ENCODE measurements at places on chromosomes 11 and 22.

DNA sequence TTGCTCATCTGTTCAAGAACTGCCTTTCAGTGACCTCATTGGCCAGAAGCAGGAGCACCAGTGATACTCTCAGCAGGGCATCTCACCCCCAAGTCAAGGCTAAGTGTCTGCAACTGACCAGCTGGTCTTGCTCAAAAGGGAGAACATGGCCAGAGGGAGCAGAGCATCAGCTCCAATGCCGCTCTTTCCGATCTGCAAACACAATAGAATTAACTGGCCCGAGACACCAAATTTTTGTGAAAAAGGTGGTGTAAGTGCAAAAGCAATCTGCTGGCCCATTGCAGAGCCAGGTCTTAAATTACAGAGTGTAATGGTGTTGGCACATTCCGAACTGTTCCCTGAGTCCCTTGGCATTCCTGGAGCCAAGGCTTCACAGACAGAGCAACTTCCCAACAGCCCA, 97.0 kb downstream of the PKNOX2 start:
- DNase-seq, result no peak

DNA sequence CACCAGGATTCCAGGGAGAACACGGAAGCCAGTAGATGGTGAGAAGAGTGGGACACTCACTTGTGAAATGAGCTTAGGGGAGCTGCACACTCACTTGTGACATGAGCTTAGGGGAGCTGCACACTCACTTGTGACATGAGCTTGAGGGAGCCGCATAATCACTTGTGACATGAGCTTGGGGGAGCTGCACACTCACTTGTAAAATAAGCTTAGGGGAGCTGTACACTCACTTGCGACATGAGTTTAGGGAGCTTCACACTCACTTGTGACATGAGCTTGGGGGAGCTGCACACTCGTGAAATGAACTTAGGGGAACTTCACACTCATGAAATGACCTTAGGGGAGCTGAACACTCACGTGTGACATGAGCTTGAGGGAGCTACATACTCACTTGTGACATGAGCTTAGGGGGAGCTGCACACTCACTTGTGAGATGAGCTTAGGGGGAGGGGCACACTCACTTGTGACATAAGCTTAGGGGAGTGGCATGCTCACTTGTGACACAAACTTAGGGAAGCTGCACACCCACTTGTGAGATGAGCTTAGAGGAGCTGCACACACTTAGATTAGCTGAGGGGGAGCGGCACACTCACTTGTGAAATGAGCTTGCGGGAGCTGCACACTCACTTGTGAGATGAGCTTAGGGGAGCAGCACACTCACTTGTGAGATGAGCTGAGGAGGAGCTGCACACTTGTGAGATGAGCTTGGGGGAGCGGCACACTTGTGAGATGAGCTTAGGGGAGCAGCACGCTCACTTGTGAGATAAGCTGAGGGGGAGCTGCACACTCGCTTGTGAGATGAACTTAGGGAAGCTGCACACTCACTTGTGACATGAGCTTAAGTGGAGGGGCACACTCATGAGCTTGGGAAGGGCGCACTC, 59.0 kb downstream of the NCAPD3 start:
- no peak for DNase-seq

DNA sequence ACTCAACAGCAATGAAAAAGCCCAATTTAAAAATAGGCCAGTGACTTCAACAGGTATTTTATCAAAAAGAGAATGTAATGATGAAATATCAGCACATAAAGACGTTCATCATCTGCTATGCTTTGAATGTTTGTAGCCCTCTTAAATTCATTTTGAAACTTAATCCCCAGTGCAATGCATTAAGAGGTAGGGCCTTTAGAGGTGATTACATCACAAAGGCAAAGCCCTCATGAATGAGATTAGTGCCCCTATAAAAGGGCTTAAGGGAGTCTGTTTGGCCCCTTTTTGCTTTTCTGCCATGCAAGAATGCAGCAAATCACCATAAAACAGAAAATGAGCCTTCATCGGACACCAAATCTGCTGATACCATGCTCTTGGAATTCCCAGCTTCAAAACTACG, 637.0 kb downstream of the DLG2 start:
- DNase-seq, result no peak

- DNase-seq, result no peak
These were observed 17.3 kb upstream of the SLC29A2 start for GRCh38 chr11:66388780-66389386.

- DNase-seq, result no peak
These were observed 4.4 kb upstream of the RFPL3 start for GRCh38 chr22:32353292-32353691.

- DNase-seq, result no peak
These were observed 3.9 kb downstream of the LMF2 start for GRCh38 chr22:50503475-50504145.

- no peak for DNase-seq
These were observed 17.5 kb downstream of the EXT2 start for GRCh38 chr11:44113018-44113417.

- no peak for DNase-seq
These were observed at the start of gene INS for GRCh38 chr11:2160736-2161259. TSS of gene INS (minus strand) at chr11:2161209. CDS start at chr11:2160971, 238 bp downstream.

DNA sequence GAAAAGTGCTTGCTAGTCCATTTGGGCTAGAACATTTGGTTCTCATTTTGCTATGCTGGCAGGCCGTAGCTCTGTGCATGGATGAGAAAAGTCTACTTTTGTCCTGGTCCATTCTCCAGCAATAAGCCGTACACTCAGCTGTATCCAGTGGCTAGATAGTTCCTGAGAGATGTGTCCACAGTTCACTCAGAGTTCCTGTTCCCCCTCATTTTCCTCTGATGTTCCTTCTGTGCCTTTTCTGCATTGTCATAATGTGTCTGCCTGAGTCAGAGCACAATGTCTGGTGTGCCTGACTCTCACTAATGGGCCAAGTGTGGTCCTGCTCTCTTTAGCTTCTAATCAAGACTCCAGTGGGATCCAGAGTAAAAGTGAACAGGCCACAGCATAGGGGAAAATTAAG, 215.7 kb upstream of the CTSC start:
- DNase-seq, result no peak

DNA sequence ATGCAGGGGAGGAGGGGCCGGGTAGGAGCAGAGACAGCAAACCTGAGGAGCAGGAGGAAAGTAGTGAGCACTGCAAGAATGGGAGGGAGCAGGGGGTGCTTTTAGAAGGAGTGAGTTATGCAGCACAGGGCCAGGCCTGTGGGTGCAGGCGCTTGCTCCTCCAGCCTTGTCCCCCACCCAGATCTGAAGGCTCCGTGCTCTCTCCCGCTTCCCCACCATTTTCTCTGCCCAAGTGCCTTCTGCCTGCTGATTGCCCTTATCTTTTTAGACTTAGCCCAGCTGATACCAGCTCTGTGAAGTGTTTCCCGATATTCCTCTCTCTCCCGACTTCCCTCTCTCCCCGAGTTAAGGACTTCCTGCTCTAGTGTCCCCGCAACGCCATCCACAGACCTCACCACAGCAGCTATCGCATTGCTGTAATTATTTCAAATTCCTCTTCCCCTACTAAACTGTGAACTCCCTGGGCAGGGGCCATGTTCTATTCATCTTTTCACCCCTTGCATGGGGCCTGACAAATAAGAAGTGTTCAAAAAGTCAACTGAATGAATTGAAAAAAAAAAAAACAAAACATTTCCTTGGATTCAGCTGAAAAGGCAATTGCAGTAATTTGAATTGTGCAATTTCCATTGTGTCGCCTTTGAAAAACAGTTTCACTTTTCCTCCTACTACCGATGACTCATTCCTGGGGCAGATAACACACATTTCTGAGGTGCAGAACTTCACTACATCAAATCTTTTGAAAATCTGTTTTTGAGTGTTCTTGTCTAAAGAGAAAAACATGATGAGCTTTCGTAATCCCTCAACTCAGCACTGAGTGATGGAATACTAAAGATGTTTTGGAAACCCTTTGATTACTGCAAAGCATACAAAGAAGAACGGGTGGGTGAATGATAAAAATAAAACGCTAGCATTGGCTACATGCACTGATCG, 69.7 kb upstream of the BMAL1 start:
- DNase-seq, result peak; percentile 73

- DNase-seq, result no peak
These were observed 41.1 kb upstream of the CHRNA10 start for GRCh38 chr11:3712274-3712673.

GRCh38 chr11:808427-809286, 1.1 kb upstream of the RPLP2 start:
- peak; percentile 71 for DNase-seq

GRCh38 chr11:116993599-116993998, 104.6 kb downstream of the SIK3 start:
- peak; percentile 36 for DNase-seq

DNA sequence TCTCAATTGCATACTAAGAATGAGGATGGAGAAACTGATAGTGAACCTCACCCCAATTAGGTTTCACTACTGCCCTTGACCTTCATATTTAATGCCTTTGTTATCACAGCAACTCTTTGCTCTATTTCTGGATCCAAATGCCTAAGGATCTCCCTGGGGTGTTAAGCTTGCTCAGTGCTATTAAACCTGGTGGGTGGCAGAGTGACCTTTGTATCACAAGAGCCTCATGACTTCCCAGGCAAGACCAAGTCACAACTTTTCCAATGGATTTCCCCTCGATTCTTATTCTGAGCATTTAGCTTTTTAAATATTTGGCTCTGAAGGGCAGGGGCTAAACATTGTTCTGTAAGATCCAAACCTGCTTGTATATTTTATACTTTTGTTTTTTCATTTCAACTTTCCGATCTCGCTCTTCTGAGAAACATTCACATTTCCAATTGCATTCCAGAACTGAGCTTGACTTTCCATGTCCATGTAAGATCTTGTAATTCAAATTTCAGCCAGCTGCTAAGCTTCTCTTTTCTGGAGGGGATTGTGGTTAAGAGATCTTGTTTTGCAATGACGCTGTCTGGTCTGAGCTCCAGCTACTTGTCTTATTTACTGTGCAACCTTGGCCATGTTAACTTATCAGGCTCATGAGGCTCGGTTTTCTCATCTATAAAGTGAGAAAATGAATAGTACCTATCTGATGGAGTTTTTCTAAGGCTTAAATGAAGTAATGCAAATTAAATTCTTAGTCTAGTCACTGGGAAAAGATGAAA, 6.4 kb upstream of the EHF start:
- DNase-seq, result no peak

- no peak for DNase-seq
These were observed 16.0 kb downstream of the OVOL1 start for GRCh38 chr11:65802841-65803240.

- DNase-seq, result no peak
These were observed 18.8 kb downstream of the PPFIBP2 start for GRCh38 chr11:7532405-7533145.

- no peak for DNase-seq
These were observed 38.7 kb downstream of the CD82 start for GRCh38 chr11:44604171-44604581.

DNA sequence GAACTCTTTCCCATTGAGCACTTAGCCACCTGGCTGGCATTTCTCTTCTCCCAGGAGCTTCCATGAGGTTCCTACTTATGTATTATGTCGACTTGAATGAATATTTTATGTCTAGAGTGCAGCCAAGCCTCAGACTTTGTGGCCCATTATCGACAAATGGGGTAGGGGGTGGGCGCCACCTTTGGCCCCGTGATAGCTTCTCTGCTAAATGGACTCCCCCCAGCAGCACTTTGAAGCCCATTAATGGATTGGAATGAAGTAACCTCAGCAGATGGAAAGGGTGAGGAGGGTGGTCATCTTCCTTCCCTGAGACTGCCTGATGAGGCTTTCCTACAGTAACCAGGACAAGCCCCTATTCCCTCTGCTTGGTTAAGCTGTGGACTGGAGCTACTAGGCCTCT, 5.9 kb downstream of the MARK2 start:
- no peak for DNase-seq

GRCh38 chr11:10139143-10139542, 154.9 kb downstream of the SBF2 start:
- DNase-seq, result no peak

DNA sequence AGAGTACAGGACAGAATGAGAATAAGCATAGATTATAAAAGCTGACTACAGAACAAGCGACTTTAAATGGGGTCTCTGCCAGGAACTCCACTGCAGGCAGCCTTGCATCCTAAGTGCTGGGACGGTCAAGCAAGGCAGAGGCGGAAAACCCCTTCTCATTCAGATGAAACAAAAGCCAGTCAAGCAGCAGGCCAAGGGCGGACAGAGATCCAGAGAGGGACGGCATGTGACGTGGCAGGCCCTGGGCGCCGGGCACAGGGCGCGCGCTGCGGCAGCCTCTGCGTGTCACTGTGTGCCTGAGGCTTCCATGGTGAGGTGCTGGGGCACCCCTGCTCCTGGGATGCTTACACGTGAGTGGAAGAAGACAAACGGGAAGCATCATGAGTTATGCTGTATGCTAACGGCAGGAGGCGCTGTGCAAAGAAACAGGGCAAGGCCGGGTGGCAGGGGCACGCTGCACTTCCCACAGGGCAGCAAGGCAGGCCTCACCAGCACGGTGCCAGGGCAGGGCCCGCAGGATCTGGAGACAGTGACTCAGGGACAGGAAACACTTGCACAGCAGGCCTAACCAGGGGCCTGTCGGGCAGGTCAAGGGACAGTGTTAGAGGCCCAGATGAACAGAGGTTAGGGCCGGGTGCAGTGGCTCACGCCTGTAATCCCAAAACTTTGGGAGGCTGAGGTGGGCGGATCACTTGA, 6.2 kb downstream of the TOLLIP start:
- no peak for DNase-seq

GRCh38 chr22:30026756-30027155, 53.5 kb upstream of the HORMAD2 start:
- DNase-seq, result no peak

DNA sequence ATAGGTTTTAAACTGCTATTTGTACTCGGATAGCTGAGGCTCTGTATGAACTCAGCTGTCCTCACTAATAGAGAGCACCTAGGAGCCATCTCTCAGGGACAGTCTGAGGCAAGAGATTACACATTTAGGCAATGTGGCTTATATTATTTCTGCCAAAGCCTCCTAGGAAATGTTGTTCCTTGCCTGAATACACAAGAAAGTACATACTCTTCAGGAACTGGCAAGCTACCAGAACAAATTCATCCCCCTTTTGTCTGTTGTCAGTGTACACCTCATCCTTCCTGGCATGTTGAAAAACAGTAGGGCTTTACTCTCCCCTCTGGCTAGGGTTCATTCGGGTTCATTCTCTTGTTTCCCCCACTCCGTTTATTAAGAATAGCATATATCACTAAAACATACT, 615.9 kb upstream of the FAT3 start:
- no peak for DNase-seq
